GM19239 (cell line): ENCODE measurements at places on chromosomes 7 and 10.

DNA sequence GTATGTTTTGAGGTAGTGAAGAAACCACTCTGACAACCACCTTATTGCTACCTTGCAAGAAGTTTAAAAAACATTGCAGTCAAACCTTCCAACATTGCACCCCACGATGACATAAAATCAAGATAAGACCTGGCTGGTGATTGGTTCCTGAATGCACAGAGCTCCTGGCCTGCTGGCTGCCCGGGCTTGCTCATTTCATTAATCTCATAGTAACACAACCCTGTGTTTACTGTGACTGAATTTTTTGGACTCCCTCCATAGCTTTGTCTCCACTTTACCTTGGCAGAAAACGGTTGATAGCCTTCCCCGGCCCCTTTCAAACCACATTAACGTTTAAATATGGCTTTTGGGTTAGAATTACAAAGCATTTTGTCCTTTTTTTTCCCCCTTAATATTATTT is 27.5 kb downstream of the VWA2 start:
- no peak for DNase-seq

- no peak for DNase-seq
Measured at GRCh38 chr7:37234928-37235327, 213.7 kb downstream of the ELMO1 start.

DNA sequence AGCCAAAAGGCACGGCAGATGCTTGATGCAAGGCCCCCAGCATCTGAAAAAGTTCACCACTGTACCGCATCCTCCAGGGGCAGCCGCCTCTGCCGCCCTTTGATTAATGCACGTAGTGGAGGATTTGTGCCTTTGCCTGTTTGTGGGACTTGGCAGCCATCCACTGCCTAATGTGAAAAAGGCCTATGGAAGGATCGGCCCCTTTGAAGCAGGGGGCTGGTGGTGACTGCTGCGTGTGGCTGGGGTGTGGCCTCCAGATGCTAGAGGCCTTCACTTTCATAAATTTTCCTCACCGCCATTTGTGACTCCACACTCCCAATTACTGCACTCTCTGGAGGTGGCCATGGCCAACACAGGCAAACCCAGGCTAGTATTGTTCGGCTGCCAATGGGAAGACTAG is 226.0 kb downstream of the BMPER start:
- DNase-seq = no peak

- no peak for DNase-seq
Measured at GRCh38 chr10:96292971-96293920, 11.0 kb upstream of the DNTT start.

DNA sequence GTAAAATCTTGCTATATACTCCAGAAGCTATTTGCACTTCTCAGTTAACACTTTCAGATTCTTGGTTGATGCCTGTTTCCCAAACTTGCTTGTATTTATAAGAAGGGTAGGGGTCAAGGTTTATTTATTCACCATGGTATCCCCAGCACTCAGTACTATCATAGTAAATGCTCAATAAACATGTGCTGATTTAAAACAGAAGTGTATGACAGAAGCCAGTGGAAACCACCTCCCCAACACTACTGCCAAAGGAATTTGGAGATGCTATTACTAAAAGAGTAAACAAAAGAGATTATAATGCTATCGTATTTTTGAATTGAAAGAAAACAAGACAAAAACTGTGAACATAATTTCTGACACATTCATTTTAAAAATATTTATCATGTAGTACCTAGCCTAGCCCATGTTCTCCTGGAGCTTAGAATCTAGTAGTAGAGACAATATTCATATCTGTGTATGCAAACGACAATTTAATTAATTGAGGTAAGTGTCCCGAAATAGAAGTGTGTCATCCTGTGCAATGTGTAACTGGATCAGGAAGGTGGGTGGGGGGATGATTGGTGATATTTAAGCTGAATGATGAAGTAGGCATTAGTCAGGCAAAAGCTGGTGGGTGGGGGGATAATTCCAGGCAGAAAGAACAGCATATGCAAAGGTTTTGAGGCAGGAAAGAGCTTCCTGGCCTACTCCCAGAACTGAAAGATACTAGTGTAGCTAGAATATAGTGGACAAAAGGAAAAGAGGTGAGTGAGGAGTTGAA is 77.5 kb downstream of the HGF start:
- no peak for DNase-seq

DNA sequence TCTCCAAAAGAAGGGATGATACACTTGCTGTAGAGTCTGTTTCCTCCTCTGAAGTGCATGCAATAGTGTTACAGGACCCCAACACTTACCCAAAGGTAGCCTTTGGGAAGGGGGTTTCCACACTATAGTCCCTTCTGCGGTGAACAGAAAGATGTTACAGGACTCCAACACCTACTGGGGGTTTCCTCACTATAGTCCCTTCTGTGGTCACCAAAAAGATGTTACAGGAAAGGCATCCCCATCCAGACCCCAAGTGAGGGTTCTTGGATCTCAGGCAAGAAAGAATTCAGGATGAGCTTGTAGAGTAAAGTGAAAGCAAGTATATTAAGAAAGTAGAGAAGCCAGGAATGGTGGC is 69.2 kb upstream of the PIK3CG start:
- DNase-seq = no peak

GRCh38 chr10:124939290-124939689 is 2.6 kb upstream of the ZRANB1 start:
- no peak for DNase-seq

DNA sequence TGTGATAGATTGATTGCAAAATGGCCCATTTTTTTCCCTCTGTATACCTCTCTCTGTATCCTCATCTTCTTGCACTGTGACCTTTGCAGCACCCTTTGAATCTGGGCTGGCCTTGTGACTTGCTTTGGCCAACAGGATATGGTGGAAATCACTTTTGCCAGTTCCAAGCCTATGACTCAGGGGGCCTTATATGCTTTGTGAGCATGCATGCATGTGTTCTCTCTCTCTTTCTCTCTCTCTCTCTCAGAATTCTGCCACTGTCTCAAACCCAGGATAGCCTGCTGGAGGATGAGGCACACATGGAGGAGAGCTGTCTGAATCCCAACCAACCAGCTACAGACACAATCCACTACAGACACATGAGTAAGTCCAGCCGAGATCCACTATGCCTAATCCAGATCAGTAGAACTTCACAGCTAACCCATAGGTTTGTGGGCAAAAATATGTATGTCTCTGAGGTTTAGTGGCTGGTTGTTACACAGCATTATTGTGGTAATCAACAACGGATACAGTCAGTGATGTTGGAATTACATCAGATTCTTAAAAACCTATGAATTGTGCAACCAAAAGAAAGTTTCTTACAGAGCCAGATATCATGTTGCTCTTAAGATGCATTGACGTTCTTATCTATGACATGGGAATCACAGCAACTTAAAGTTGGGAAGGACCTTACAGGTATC is 41.8 kb upstream of the ABCB4 start:
- DNase-seq = no peak
